ENCODE measurements at places on chromosomes 5 and 9.

DNA sequence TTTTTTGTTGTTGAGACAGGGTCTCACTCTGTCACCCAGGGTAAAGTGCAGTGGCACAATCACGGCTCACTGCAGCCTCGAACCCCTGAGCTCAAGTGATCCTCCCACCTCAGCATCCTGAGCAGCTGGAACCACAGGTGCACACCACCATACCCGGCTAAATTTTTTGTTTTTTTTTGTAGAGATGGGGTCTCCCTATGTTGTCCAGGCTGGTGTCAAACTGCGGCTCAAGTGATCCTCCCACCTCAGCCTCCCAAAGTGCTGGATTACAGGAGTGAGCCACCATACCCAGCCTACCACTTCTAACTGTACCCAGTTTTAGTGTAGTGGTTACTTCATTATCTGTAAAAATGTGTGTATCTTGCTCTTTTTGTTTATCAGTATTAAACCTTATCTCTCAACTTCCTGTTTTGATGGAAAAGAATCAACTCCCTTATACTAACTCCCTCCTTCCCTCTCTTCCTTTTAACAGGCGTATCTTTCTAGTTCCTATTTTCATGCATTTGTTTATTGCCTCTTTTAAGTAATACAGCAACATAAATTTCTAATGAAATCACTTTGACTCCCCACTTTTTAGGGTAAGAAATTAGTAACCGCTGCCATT lies 33.1 kb downstream of the GRAMD2B start:
- no peak for DNase-seq

GRCh38 chr9:93250185-93250584 lies 66.2 kb downstream of the WNK2 start:
- no peak for DNase-seq

DNA sequence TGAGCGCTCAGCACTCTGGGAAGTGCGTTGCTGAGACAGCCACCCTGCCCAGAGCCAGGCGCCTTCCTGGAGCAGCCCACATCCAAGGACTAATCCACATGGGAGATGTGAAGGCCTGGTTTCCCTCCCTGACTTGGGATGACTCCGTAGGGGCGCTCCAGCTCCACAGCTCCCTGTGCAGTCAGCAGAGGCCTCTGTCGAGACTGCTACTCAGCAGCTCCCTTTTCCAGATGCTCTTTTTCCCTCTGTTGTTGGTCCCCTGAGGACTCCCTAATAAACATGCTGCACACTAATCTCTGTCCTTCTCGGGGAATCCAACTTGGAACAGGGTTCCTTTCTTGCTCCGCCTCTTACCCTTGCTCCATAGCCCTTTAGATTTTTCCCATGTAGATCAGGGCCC lies 237.3 kb downstream of the ZSWIM6 start:
- no peak for DNase-seq

DNA sequence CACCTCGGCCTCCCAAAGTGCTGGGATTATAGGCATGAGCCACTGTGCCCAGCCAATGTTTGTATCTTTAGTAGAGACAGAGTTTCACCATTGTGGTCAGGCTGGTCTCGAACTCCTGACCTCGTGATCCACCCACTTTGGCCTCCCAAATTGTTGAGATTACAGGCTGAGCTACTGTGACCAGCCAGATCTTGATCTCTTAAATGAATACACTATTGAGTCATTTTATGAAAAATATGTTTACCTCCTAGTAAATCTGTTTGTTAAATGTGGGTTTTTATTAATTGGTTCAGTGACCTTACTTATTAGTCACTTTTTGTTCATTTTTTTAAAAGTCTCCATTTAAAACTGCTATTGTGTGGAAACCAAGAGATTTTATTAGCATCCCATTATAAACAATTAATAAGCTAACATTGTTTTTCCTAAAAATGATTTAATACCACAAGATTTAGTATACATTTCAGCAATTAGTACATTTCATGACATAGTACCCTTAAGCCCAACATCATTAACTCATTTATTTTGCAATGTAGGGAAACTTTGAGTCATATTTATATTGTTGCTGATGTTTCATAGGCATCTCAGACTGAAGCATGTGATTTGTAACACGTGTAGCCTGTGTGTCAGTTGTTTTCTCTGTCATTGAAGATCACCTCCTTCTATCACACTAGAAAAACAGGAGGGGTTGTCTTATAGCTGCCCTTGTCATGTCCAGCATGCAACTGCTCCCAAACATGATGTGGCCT lies 261.2 kb downstream of the TAF11L14 start:
- no peak for DNase-seq

DNA sequence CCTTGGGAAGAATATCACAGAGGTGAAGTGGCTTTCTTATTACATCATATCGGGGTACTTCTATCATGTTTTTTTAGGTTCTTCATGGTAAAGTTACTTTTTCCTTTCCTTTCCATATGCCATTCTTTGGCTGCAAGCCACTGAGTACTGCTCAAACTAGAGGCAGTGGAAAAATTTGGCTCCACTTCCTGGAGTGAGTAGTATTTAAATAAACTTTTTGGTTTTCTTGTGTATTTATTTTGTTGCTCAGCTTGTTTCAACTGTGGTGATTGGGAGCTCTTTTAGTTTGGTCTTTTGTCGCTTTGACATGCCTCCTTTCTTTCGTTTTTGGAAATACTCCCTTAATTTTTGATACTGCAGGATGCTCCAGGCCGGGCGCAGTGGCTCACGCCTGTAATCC lies 69.8 kb downstream of the WDR70 start:
- DNase-seq = no peak

DNA sequence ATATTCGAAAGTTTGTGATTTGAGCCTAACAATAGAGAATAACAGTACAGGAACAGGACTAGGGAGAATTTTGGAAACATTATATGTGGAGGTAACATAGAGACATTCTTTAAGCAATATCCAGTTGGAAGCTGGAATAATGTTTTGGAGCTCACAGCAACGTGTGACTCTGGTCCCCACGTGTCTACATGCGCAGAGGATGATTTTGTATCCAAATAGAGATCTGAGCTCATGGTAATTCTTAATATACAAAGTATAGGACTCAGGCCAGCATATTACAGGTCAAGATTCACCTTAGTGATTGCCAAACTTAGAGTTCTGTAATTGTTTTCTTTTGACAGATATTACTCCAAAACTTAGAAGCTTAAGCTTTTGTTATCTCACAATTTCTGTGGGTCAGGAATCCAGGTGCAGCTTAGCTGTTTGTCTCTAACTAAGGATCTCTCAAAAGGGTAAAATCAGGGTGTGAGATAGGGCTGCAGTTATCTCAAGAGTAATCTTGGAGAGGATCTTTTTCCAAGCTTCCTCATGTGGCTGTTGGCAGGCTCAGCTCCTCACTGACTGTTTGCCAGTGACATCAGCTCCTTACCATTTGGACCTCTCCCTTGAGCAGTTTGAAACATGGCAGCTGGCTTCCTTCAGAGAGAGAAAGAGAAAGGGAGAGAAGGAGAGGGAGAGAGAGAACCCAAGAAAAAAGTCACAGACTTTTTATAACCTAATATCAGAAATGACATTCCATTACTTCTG lies 272.0 kb upstream of the ZNF462 start:
- DNase-seq = no peak

DNA sequence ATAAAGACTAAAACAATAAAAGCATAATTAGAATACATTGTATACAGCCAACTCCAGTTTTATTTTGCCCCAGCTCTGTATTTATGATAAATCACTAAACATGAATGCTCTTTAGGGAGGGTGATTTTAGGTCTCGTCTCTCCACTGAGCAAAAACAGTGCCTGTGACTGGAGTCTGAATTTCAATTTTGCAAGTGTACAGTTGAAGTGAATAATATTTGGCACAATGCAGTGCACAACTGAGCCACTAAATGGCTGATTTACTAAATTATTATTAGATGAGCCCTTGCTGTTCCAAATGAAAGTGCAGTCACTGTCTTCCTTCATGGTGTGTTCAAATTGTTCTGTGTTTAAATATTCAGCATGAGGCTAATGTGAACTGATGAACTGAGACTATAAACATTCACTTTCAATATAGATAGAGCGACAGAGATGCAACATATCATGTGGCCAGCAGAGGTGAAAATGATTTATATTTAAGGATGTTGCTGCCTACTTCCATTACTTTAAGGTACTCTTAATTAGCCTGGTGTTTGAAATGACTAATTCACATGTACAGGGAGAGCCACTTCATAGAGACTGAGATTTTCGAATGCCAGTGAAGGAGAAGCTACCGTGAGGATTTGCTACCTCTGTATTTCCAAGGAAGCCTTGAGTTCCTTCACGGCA lies 375.1 kb downstream of the EBF1 start:
- DNase-seq = no peak

GRCh38 chr5:124644138-124644537 lies 102.3 kb downstream of the ZNF608 start:
- DNase-seq = no peak

- DNase-seq = no peak
Observed at GRCh38 chr5:81428861-81429260, 34.9 kb upstream of the ACOT12 start.

- no peak for DNase-seq
Observed at GRCh38 chr5:174329738-174330137, 284.2 kb downstream of the NSG2 start.

- DNase-seq = no peak
Observed at GRCh38 chr5:127411381-127411780, 106.1 kb upstream of the PRRC1 start.

- no peak for DNase-seq
Observed at GRCh38 chr5:1013238-1013947, 4.8 kb downstream of the NKD2 start.

DNA sequence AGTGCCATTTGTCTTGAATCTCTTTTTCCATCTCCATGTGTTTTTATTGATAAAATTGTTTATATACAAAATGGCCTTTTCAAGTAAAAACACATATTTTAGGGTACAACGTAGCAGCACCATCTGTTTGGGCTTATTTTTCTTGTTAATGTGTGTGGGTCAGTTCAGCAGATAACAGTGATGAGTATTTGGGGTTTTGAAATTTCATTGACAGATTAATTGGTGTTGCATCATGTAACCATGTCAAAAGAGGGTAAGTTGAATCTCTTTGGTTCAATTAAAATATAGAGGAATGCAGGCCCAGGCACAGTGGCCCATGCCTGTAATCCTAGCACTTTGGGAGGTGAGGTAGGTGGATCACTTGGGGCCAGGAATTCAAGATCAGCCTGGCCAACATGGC lies 20.0 kb upstream of the PURA start:
- no peak for DNase-seq

DNA sequence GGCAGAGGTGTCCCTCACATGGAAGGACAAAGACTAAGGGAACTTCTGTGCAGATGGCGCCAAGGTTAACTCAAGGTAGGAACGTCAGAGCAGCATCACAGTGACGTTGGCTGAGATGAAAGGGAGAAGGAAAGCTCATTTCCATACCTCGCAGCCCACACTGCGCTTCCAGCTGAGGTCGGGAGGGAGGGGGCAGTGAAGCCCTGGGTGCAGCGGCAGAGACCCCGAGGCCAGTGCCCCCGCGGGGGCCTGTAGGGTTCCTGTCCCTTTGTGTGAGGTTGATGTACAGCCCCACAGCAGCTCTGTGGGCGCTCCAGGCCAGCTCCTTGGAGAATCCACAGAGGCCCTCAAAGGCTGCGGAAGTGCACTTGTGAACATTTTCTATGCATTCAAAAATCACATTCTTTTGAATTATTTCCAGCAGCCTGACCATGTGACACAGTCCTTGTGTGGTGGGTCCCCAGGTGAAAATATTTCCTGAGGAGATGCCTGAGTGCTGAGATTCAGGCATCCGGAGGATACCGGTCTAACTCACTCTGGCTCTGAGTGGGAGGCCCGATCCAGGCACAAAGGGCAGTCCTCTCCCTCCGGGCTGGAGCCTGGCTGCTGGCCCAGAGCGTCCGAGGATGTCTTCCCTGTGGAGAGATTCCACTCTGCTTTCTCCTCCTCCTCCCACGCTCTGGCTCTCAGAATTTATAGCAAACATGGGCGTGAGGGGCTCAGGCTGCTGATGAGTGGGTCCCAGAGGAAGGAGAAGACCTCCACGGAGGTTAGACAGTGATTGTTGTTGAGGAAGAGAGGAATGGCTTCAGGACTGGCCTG lies 150.7 kb downstream of the ICE1 start:
- no peak for DNase-seq

All from RWPE1 (cell line).